Amniotic epithelial cell (primary cell): ENCODE measurements at places on chromosomes 13 and 19.

GRCh38 chr13:63910511-63910910 lies 2494.9 kb upstream of the PCDH20 start:
- peak; percentile 13 for DNase-seq

GRCh38 chr13:69796256-69796655 lies 311.4 kb upstream of the ATXN8OS start:
- no peak for DNase-seq

GRCh38 chr19:51108805-51109146 lies 567 bp upstream of the CTU1 start:
- DNase-seq = no peak

DNA sequence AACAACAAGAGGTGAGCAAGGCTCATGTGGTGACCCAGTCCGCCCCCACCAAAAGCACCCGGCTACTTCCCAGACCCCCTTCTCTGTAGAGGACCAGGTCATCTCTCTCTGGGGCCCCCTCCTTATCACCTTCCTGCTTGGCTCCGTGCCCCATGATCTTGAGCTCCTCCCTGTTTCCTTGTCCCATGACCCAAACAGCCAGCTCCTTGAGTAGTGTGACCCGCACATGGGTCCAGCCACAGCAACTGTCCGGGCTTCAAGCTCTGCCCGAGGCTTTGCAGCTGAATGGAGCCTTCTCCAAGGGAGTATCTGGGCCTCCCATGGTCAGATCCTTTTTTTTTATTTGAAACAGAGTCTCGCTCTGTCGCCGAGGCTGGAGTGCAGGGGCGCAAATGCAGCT lies 61.8 kb downstream of the MYO9B start:
- no peak for DNase-seq

GRCh38 chr19:17967257-17968051 lies 547 bp downstream of the KCNN1 start:
- DNase-seq = no peak

GRCh38 chr19:38006361-38007045 lies 99.5 kb downstream of the SIPA1L3 start:
- DNase-seq = no peak

- peak; percentile 8 for DNase-seq
Measured at GRCh38 chr13:107025991-107026390, 458.1 kb upstream of the ARGLU1 start.

DNA sequence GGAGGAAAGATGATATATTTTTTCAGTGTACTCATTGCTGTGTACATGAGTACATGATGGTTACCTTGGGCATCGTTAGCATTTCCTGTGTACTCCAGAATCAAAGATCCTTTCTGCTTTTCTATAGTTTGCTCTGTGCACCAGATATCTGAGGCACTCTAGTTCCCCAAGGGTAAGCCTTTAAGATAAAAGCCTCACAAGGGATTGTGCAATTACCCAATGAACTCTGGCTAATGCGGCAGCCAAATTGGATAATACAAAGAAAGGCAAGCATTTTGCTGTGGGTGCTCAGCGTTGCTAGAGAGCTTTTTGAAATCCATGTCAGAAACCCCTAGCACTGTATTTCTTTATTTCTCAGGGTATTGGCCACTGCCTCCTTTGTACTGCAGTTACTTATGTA lies 2.9 kb downstream of the CYSLTR2 start:
- peak; percentile 75 for DNase-seq

DNA sequence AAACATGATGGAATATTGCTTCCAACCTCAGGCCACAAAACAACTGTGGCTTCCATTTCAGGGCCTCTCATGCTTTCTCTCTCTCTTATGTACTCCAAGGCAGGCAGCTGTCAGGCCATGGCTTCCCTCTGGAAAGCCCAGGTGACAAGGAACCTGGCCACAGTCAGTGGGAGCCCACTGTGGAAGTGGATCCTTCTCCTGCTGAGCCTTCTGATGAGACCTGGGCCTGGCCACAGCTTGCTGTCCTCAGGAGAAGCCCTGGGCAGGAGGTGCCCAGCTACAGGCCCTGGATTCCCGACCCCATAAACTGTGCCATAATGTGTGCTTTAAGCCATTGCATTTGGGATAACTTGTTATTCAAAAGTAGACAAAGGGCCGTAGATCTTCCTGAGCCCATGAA lies 71.2 kb downstream of the SPACA7 start:
- DNase-seq = no peak

GRCh38 chr19:12786141-12786870 lies 5.0 kb upstream of the JUNB start:
- DNase-seq = no peak

GRCh38 chr19:34475026-34475974 lies 6.3 kb upstream of the WTIP start:
- DNase-seq = peak; percentile 87

DNA sequence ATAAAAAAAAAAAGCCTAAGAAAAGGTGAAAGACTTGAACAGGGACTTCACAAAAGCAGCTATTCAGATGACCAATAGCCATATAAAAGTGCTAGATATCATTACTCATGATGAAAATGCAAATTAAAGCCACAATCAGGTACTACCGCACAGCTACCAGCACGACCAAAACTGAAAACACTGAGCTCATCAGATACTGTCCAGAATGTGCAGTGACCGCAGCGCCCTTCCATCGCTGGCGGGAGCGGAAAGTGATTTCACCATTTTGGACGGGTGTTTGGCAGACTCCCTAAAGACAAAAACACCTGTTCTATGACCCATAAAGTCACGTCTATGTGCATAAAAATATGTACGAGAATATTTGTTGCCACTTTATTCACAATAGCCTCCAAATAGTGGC lies 60.7 kb downstream of the SLC6A16 start:
- no peak for DNase-seq

GRCh38 chr19:41531438-41532311 lies 44.3 kb upstream of the CEACAM21 start:
- peak; percentile 11 for DNase-seq

GRCh38 chr13:112772929-112773328 lies 83.1 kb downstream of the ATP11A start:
- DNase-seq = no peak

DNA sequence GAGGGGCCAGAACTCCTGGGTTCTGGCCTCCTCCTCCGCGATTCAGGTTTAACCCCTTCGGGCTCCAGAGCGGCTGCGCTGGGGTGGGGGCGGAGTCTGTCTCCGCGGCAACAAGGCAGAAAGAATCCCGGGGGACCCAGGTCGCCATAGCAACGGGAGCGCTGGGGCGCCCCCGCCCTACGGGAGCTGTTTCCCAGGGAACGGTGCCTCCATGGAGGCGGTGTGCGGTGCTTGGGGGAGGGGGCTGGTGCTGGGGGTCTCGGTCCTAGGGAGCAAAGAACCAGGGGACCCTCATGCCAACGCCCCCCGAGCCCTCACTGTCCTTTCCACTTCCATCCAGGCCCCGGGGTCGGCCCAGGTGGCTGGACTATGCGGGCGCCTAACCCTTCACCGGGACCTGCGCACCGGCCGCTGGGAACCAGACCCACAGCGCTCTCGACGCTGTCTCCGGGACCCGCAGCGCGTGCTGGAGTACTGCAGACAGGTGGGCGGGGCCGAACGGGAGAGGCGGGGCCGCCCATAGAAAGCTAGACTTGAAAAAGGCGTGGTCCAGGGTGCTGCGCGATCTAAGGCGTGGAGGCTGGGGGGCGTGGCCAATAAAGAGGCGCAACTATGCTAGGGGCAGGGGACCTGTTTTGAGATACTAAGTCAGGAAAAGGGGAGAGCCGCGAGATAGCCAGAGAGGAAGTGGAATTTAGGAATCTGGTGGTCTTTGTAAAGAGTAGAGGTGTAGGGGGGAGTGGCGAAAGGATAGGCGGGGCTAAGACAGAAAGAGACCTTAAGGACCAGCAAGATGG lies 1.2 kb downstream of the APLP1 start:
- DNase-seq = peak; percentile 78

DNA sequence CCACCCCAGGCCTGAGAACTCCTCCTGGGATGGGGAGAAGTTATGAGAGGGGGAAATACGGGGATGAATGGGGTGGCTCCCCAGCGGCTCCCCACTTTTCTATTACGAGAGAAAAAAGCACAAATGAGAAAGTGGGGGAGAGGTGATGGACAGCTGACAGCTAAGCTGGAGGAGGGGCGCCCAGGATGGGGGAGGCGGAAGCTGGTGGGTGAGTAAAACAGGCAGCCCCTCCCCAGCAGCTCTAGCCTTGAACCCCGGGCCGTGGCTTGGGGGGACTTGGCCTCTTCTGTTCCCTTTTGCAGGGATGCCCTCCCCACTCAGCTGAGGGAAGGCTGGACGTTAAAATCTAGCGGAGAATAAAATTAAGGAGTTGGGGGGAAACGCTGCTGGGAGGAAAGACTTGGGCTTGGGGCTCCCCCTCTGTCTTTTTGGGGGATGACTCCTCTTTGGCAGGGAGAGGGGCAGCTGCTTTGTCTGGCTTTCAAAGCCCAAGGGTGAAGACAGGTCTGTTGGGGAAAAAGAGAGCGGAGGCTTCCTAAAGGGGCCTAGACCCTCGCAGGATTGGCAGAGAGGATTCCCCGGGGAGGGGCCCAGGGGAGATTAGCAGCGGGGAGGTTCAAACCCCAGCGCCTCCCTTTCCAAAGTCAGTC lies 1.4 kb upstream of the SAMD1 start:
- DNase-seq = no peak
